ENCODE measurements at places on chromosomes 7 and 10.

DNA sequence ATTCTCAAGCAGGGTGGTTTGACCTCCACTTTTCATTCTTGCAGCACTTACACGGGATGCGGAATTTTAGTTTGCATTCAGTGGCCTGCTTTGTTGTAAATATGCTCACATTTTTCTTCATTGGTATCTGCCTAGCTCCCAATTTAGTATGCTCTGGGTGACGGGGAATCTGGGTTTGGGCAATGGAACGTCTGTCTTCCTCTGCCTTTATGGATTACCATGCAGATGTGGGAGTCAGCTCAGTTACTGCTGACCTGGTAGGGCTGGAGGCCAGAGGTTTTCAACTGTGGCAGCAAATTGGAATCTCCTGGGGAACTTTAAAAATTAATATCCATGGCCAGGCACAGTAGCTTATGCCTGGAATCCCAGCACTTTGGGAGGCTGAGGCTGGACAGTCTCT lies 161.6 kb downstream of the CAMK1D start:
- DNase-seq, result no peak

DNA sequence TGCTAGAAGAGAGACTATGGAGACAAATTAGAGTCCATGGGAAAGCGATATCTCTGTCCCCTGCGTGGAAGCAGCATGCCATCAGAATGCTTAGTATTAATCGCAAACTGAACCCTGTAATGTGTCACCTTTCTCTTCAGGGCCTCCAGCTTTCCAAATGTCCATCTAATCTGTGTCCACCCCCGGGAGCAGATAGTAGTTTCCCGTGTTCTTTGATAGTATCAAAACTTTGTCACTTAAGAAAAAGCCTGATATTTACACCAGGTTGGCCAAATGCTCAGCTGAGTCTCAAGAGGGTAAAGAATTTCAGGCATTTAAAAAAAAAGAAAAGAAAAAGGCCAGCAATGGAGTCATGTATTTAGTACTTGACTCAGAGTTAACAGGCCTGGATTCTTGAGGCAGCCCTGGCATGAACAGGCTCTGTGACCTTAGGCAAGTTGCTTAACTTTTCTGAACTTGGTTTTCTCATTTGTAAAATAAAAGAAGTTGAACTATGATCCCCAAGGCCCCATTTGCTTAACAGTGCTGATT lies 10.4 kb upstream of the GSAP start:
- no peak for DNase-seq

- DNase-seq, result no peak
Measured at GRCh38 chr10:71437537-71438092, 40.9 kb downstream of the CDH23 start.

DNA sequence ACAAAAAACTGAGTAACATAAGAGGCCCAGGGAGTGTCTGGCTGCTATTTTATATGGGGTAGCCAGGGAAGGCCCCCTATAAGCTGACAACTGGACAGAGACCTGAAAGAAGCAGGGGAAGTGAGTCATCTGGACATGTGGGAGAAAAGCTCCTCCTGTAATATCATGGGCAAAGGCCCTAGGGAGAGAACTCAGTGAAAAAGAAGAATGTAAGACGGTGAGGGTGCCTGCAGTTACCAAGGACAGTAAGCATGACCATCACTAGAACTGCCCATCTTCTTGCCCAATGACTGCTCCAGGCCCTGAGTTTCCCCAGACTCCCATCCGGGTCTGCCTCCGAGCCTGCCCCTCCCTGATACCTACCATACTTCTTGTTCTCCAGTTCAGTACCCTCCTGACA lies 2.3 kb downstream of the ELMO1 start:
- no peak for DNase-seq
